ENCODE measurements at places on chromosomes 3 and 15. TPM values are rescaled to one million over a fixed set of nuclear protein-coding genes. Genes with fewer than 3 reads are reported as not detected.

Gene HRG
- total RNA-seq = not detected

Gene GOLGA6L9
- 2.0 TPM for total RNA-seq

Gene DTWD1
- total RNA-seq = 45.2 TPM

Gene SPTBN5
- 0.71 TPM for total RNA-seq

Gene ZNF717
- total RNA-seq = 11.8 TPM

Gene GOLGA6D
- total RNA-seq = not detected

Gene PGBD4
- 1.2 TPM for total RNA-seq

Gene SLC35G2
- 7.3 TPM for total RNA-seq

Gene SAMD7
- total RNA-seq = not detected

Gene TM4SF4
- total RNA-seq = 0.60 TPM

Gene PLSCR5
- not detected for total RNA-seq

Gene RARRES1
- 424 TPM for total RNA-seq

Gene ATP13A5
- not detected for total RNA-seq

Gene LZTFL1
- total RNA-seq = 12.7 TPM

Gene RBMS3
- 87.1 TPM for total RNA-seq

Gene OR5H6
- not detected for total RNA-seq

Gene MEGF11
- not detected for total RNA-seq

Gene MYRIP
- total RNA-seq = 5.8 TPM

Gene TMEM266
- 0.28 TPM for total RNA-seq

Gene ANXA2
- 815 TPM for total RNA-seq

Gene GMPPB
- 29.6 TPM for total RNA-seq

Gene DPPA2
- not detected for total RNA-seq

Gene BFSP2
- total RNA-seq = not detected

Gene CA12
- total RNA-seq = 48.3 TPM

Gene HMCES
- total RNA-seq = 24.5 TPM

Gene SLC9A9
- 28.8 TPM for total RNA-seq

Gene HDC
- 3.6 TPM for total RNA-seq

Gene CPNE9
- total RNA-seq = not detected
